Dorsolateral prefrontal cortex (tissue), 122 donors: ENCODE measurements at places on chromosomes 12 and 14.

DNA sequence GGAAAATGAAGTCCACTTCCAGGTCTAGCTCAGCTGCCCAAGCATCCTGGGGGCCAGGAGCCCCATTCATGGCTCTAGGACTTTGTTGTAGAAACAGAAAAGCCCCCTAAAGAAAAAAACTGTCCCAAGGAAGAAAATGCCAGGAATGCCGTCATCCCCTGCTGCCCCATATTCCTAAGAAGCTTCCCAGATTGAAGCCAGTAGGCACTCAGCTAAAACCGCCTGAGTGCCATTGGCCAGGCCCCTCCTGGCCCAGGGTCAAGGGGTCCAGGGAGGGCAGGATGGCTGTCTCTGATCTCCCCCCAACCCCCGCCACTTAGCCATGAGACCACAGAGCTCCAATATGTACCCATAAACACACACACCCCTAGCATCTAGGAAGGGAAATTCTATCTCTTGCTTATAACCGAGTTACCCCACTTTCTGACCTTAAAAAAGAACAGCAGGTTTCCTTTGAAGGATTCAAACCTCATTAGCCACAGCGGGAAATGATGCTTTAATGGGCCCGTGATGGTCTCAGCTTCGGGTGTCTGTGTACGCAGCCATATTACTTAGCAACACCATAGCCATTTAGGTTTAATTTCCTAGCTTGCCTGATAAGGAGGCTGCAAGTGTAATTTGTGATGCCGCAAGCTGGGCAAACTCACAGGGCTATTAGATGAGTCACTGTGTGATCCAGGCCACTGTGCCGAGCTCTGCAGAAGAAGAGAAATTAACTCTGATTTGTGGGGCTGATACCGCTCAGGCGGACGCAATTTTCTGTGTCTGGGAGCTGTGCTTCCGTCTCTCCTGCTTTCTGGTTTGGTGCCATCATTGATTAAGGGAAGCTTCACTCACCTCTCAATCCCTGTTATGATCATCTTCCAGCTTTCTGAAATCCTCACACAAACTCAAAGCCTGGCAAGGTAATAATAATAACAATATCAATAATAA lies 84.2 kb downstream of the GCH1 start:
- DNase-seq, result no peak

- DNase-seq, result no peak
Observed at GRCh38 chr14:87679866-87680265, 313.1 kb downstream of the GALC start.

- no peak for DNase-seq
Observed at GRCh38 chr12:99390707-99391106, 256.8 kb upstream of the GARIN6 start.

GRCh38 chr14:85915711-85916110 lies 385.8 kb downstream of the FLRT2 start:
- no peak for DNase-seq

DNA sequence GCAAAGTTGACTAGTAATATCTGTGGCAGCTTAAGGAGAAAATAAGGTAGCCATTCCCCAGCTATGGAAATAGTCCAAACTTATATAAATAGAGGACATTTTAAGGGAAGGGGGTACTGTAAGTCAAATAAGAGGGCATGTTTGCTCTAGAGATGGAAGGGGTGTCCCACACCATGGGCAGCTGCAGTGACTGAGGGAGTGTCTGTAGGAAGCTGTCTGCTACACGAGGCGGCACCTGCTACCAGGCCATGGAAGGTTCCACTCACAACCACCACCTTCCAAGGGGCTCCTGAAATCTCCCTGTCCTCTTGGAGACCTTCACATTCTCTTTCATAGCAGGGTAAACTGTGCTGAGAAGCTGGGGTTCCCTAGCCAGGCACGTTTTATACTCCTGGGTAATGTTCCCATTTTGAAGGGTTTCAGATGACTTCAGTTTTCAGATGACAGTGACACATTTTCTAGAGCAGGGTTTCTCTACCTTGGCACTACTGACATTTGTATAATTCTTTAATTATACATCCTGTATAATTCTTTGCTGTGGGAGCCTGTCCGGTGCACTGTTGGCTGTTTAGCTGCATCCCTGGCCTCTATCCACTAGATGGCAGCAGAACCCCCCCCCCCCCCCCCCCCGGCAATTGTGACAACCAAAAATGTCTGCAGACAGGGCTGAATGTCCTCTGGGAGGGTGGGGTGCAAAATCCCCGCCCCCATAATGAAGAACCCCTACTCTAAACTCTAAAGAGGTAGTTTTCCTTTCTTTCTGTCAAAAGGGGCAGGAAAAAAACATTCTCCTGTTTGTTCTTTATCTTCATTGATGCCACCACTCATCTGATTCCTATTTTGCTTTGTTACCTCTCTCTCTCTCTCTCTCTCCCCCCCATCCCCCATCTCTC lies 11.6 kb upstream of the SMCO2 start:
- DNase-seq, result no peak
